ENCODE measurements at places on chromosomes 5 and 9.
A peak's percentile ranks its signal among the peaks of the same experiment; 100 is the strongest.

DNA sequence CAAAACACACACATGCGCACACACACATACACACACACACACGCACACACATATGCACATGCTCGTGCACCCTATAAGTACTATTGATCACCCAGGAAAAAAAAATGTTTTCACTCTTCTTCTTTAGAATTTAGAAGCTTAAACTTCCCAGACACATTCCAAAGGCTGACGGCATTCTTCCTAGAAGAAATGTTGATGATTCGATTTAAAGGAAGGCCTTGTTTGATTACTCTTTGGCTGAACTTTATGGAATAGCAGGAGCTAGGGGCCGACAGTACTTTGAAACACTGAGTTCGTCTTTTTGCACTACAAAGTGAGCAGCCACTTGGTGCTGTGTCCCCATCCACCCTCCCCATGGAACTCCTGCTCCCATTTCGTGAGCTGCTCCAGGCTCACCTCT is 113.2 kb downstream of the EGFLAM start:
- DNase-seq, result no peak

GRCh38 chr5:31815376-31815775 is 176.4 kb downstream of the PDZD2 start:
- DNase-seq, result no peak

- peak; percentile 27 for DNase-seq
Measured at GRCh38 chr9:81305561-81306182, 383.7 kb downstream of the TLE1 start.

- DNase-seq, result peak; percentile 40
Measured at GRCh38 chr5:11009576-11009975, 248.5 kb upstream of the DAP start.

GRCh38 chr5:98104454-98105188 is 668.8 kb upstream of the RGMB start:
- no peak for DNase-seq

DNA sequence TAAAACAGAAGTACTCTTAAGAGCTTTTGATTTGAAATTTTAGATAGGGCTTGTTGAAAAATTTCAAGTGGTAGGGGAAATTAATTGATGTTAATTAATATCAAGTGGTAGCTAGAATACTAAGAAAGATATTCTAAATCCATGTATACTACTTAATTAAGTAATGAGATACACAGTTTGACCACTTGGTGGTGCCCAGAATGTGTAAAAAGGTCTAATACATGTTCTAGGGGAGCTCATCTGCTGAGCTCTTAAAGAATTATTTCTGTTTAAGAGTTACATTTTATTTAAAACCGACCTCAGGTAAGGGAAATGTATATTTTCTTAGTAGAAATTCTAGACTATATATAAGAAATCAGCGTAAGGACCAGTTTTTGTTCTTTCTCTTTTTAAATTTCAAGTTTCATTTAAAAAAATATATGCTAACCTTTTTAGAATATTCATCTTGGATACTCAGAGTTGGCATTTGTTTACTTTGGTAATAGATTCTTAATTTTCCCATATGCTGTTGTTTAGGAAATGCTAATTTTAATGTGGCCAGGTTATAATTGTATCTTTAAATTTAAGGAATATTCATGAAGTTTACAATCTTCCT is 61.5 kb downstream of the LNPEP start:
- peak; percentile 24 for DNase-seq

- no peak for DNase-seq
Measured at GRCh38 chr5:180306796-180307195, 14.9 kb upstream of the MAPK9 start.

GRCh38 chr5:118956727-118957126 is 31.6 kb downstream of the DTWD2 start:
- DNase-seq, result peak; percentile 43

- no peak for DNase-seq
Measured at GRCh38 chr5:32805971-32806638, 95.0 kb downstream of the NPR3 start.

DNA sequence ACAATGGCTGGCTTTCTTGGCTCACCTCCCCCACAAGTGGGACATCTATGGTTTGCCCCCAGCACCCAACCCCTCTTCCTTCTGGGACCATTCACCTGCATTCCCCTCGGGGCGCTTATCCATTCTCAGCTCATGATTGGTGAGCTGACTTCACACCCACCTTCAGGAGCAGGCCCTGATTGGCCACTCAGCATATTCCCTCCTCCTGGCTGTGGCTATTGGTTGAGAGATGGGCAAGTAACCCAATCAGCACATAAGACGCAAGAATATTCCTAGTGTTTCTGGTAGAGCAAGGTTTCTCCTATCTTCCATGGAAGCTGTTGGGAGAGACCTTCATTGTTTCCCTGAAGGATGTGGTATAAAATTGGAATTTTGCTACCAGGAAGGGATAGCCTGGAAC is 22.7 kb upstream of the UNC5A start:
- no peak for DNase-seq

DNA sequence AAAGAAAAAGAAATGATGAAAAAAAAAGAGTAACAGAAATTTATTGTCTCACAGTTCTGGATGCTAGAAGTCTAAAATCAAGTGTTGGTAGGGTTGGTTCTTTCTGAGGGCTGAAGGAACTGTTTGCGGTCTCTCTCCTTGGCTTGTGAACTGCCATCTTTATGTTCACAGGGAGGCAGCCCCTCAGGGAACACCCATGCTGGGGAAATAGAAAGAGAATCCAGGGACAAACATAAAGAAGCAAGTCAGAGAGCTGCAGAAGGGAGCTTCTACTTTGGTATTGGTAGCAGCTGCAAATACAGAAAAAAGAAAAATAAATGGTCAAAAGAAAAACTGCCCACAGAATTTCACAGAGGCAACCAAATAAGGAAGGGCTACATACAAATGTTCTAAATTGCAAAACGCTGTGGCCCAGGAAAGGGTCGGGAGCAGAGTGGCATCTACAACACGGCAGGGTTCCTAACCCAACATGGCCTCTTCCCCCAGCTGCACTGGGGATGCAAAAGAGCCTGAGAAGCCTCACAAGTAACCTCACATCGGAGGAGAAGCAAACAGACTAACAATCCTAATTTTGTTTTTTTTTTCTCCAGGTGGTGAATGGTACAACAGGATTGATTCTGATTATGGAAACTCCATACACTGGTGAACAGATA is 37.4 kb downstream of the ELOVL7 start:
- no peak for DNase-seq

DNA sequence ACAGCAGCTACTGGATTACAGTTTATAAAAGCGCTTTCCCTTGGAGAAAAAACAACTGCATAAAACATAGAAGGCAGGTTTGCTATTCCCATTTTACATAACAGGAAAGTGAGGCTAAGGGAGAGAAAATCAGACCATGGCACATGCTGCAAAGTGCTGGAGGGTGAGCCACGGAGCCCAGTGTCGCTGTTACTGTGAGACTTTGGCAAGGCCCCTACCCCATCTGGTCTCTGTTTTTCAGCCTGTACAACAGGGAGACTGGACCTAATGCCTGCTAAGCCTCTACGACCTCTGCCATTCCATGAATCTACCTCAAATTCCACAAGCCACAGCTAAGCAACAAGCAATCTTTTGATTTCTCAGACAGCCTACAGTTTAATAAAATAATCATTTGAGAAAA is 139.2 kb downstream of the GABBR2 start:
- no peak for DNase-seq

DNA sequence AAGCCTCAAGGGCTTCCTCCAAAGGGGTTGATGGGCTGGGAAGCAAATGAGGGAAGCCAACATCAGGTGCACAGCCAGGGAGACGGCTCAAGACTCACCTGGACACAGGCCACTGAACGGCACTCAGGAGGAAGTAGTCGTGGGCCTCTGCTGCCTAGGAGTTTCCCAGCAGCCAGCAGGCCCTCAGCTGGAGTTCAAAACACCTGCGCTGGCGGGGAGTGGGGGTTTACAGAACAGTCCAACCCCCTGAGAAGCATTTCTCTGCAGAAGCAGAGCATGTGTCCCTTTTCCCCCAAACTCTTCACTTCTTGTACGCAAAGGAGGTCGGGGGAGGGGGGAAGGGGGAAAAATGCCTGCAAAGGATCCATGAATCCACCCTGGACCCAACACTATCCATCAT is 2.3 kb downstream of the WHRN start:
- DNase-seq, result no peak

DNA sequence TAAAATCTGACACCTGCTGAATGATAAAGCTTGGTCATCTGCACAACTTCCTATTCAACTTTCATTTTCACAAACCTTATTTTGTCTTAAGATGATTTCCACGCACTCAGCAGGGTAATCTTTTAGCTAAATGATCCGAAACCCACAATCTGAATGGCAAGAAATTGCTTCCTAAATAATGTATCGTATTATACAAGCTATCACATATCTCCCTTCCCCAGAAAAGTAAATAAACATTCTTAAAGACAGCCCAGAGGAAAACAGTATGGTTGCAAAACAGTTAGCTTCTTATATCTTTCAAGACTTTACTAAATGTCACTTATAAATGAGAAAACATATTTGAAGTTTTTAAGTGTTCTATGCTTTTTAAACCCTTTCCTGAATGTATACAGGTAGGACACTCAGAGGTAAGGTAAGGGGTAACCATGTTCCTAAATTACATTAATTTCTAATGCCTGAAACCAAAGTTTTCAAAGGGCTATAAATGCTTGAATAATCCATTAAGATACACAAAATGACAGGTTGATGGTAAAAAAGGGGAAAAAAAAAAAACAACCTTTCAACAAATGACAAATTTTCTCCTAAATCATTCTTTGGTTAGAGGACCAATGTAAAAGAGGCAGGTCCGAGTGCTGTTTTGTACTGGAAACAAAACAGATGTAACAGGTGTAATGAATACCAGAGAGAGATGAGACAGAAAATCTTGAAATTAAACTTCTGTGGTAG is 36.3 kb downstream of the ELAVL2 start:
- DNase-seq, result no peak

GRCh38 chr5:36641431-36641830 is 35.0 kb downstream of the SLC1A3 start:
- no peak for DNase-seq

GRCh38 chr9:93950619-93951601 is 4.2 kb downstream of the BARX1 start:
- peak; percentile 22 for DNase-seq

DNA sequence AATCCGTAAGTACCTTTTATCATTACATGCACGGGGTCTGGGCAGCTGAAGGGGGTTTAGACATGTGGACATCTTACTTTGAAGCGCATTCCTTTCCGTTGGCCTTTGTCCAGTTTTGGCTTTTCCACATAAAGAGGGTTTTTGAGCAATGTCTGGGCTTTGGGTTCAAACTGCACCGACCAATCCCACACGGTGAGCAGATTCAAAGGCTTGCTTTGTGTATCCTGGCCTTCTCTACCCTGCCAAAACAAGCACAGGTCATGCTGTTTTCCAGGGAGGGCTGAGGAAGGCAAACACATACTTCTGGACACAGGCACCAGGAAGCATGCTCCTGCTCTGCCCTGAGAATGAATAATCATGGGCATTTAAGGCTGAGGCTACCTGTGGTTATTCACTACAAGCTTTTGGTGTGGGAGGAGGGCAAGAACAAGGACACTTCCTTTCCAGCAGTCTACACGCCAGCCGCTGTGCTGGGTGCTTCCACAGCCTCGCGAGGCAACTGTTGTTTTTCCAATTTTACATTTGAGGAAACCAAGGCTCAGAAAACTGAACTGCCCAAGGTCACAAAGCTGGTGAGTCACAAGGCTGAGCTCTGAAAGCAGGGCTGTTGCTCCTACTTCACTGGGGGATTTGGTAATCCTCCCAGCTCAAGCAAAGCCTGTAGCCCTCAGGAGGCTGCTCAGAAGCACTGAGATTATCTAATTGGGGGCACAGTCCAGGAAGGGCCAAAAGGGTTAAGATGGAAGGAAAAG is 59.8 kb upstream of the GOLPH3 start:
- DNase-seq, result peak; percentile 87

GRCh38 chr5:170863646-170864045 is 1.8 kb downstream of the RANBP17 start:
- DNase-seq, result no peak

- no peak for DNase-seq
Measured at GRCh38 chr5:42285230-42285629, 138.0 kb upstream of the GHR start.

GRCh38 chr9:7976167-7976755 is 176.7 kb upstream of the DMAC1 start:
- peak; percentile 80 for DNase-seq

DNA sequence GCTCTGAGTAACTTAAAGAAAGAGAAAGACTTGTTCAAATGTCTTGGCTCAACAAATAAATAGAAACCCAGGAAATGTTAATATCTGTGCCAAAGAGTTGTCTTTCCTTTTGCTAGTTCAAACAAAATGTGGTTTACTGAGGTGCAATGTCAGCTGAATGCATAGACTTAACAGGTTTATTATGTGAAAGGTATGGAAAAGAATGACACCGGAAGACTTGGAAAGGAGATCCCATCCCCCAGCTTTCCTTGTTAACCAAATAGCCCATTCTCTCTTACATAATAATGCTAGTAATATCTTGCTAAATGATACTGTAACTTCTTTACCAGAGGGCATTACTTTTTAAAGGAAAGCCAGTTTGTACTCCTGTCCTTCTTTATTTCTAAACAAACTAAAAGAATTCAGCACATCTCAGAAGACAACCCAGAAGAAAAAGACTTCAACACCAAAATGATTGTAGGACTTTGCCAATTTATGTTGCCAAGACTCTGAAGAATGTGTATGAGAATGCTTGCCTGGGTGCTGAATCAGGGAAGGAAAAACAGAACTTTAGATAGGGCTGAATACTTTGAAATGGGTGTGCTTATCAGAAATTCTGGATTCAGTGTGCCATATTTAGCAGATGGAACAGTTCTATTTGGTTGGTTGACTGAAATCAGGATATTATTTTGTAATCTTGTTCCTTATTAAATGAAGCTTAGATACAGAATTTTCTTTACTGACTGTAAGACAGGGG is 344.1 kb downstream of the TMEM38B start:
- DNase-seq, result no peak

GRCh38 chr5:132589467-132589866 is 32.7 kb downstream of the RAD50 start:
- DNase-seq, result no peak
